ENCODE measurements at places on chromosomes 2 and 18.

- DNase-seq: no peak
Measured at GRCh38 chr2:108324531-108325255, 36.0 kb downstream of the SULT1C2 start.

- no peak for DNase-seq
Measured at GRCh38 chr2:214139630-214140284, 271.1 kb upstream of the VWC2L start.

DNA sequence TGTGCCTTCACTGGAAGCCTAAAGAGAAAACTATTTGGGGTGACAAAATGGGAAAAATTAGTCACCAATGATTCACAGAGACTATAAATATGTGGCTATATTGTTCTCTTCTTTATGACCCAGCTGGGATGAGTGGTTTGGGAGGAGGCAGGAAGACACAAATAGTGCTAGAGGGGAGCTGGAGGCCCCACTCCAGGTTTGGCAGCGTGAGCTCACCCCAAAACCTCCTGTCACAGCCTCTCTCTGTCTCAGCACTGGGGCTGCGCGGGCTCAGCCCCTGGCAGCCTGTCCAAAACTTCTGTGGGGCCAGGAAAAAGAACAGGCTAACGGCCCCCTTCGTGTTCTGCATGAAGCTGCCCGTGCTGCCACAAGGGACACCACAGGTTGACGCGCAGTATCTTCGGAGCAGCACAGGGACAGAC, 73.2 kb upstream of the LCLAT1 start:
- no peak for DNase-seq

DNA sequence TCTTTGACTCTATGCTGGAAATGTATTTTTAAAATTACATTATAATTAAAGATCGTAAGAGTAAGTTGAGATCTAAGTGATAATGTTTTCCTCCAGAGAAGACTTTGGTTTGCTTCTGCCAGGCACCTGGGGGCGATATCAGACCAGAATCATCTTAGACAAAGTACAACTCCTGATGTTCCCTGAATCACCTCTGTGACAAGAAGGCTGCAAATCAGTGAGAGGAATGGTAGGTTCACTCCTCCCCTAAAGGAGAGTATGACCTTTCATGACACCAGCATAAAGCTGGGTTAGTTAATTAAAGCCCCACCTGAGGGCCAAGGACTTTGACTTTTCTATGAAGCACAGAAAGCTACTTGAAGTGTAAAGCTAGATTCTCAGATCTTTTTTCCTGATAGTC, 114.4 kb upstream of the DTNA start:
- DNase-seq: no peak

DNA sequence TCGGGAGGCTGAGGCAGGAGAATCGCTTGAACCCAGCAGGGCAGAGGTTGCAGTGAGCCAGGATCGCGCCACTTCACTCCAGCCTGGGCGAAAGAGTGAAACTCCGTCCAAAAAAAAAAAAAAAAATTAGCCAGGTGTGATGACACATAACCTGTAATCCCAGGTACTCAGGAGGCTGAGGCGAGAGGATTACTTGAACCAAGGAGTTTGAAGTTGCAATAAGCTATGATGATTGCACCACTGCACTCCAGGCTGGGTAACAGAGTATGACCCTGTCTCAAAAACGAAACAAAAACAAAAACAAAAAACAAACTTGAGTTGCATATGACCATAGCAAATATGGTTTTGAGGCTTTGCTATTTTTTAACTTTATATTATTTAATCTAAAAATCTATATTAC, 25.8 kb downstream of the SANBR start:
- DNase-seq: no peak

DNA sequence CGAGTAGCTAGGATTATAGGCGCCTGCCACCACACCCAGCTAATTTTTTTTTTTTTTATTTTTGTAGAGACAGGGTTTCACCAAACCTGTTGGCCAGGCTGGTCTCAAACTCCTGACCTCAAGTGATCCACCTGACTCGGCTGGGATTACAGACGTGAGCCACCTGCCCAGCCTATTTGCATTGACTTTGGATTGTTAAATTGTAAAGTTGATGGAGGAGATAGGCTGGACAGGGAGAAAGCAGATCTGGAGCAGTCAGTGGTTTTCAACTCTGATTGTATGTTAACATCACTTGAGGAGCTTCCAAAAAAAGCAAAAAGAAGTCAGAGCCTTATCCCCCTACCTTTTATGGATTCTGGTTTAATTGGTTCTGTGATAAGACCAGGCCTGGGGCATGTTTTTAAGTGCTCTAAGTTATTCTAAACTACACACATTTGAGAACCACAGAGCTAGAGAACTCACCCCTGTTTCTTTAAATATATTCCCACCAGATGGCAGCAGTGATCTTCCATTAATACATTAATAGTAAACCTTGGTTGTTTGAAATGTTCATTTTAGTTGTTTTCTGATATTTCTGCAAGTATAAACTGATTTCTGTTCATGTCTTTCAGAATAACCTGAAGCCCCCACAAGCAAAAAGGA, 7.5 kb downstream of the C2orf49 start:
- no peak for DNase-seq

DNA sequence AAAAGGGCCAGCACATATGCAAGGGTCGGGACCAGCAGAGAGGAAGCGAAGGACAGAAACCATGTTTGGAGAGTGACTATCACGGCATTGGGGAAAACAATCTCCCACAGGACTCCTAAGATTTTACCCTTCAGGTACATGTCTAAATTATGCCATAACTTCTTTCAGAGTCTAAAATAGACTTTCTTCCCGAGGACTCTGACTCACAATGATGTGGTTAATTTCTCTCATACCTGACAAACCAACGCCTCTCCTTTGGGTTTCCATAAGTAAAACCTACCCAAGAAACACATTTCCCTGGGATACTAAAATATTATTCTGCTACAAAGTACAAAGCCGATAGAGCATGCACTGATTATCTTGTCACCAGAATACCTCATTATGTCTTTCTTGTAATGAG, 127.8 kb upstream of the NETO1 start:
- no peak for DNase-seq

DNA sequence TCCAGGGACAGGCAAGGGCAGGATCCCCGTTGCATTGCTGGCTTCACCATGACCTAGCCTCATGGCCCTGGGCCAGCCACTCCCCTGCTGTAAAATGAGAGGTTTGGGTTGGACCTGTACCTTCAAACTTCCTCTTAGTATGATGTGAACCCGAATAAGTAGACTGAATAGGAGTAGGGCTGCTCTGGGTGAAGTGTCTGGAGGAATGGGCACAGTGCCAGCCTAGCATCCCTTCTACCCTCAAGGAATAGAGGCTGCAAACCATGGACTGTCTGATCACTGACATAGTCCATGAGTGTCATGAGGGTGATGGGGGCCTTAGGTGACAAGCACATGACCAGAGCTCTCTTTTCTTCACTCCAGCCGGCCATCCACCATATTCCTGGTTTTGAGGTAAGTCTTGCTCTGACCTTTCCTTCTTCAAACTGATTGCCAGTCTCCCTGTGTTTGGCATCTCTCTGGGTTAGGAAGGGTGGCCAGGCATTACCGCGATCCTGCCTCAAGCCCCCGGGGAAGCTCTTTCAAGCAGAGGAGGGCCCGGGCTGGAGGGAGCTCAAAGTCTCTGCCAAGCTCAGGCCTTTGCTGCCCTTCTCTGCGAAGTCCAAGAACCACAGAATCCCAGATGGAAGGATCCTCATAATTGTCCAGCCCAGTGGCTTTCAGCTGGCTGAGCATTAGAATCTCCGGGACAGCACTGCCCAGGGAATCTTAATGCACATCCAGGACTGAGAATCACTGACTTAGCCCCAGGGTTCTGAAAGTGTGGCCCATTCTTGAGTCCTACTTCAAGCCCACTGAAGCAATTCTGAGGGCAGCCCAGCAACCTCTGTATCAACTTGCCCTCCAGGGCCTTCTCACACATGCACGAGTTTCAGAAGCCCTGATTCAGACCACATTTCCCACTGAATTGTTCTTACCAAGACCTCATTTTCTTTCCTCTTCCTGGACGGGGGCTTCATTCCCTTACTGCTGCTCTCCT, 148.1 kb downstream of the DYSF start:
- no peak for DNase-seq

DNA sequence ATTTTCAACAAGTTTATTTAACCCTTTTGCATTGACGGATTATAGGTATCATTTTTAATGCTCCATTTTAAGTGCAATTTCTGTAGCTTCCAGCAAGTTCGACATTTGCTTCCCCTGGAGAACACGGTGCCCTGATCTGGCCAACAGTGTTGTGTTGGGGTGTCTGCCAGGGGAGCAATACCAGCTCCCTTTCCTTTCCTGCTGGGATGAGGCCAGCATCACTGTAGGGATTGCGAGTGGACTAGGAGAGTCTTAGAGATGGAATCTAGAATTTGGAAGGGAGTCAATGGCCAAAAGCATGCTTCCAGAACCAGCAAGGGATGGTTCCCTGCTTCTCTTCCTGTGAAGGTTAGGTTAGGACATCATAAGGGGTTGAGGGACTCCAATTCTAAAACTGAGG, 135.2 kb downstream of the RTN4 start:
- DNase-seq: no peak

DNA sequence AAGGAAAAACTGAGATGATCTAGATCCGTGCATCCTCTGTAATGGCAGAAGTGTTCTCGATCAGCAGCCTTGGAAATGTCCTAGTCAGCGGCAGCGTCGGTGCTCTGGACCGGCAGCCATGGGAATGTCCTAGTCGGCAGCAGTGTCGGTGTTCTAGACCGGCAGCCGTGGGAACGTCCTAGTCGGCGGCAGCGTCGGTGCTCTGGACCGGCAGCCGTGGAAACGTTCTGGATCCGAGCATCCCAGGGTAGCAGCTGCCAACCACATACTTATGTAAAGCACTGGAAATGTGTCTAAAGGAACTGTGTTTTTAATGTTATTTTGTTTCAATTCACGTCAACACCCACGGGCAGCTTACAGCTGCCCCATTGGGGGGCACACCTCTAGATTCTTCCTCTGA, 58.7 kb downstream of the GBX2 start:
- DNase-seq: no peak

GRCh38 chr2:190465060-190465459, 56.9 kb downstream of the MFSD6 start:
- DNase-seq: peak; percentile 35

- DNase-seq: no peak
Measured at GRCh38 chr2:128599700-128600099, 281.0 kb upstream of the HS6ST1 start.

- no peak for DNase-seq
Measured at GRCh38 chr2:97816411-97816810, 103.0 kb downstream of the ZAP70 start.

DNA sequence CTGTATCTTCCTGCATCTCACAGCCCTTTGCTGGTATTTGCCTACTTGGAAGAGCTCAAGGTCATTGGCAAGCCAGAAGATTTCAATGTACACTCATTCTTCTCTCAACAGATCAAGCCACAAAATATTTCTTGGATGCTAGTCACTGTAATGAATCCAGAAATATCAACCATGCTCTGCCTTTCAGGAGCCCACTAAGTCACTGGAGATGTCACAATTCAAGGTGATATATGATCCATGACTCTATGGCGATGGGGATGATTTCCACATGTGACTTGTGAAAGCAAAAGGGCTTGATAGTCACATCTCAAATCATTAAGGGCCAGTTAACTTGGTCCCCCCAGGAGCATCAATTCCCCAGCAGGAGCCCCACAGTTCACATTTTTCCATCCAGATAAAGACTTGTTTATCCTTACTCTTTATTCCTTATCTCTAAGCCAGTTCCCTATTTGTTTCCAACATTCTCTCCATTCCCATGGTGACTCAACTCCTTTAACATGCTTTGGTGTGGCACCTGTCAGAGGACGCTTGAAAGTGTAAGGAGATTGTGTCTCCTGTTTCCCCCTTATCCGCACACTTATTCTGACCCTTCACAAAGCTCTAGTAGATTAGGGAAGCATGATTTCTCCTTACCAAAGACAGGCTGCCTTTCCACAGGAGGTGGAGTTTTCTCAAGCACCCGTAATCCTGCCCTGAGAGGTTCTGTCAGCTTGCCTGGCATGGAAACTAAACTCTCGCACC, 15.8 kb downstream of the PKDCC start:
- no peak for DNase-seq

- DNase-seq: no peak
Measured at GRCh38 chr2:53633441-53633840, 134.2 kb upstream of the CHAC2 start.

DNA sequence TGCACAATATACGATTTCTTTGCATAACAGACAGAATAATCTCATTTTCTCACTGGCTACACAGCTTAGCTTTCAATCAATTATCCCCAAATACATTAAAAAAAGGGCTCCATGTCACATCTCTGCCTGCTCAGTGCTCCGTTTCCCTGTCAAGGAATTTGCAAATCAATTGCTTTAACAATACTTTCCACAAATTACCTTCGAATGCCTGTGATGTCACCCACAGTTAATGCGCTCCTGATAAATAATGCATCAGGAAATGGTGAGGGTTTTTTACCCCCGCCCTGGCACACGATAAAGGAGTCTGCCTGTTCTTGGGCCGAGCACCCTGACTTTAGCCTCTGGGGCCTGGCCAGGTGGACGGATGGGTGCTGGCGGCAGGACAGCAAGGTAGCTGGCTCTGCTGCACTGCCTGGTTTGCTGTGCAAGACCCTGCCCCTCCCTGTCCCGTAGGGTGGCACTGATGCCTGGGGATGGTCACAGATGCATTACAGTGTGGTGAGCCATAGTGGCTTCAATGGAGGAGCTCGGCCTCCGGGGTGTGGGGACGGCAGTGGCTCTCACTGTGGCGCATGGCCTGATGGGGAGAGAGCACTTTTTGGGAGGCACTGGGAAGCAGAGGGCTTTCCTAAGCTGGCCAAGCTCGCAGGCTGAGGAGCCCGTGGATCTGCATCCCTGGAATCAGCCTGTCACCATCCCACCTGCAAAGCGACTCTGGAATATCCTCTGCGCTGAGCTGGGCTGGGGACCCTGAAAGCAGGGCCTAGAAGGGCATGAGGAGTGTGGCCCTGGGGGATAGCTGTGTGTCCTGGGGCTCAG, 88.3 kb upstream of the HS6ST1 start:
- no peak for DNase-seq

DNA sequence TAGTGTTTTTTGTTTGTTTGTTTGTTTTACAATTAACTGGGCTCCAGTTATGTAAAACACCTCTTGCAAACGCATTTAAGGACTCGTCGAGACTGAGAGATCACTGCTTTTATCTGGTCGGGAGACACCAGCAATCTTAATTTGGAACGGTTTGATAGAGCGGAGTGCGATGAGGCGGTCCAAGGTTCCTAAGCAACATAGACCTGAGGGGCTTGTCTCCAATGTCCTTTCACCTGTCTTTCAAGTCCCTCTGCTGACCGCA, 729 bp upstream of the SELENOI start:
- DNase-seq: no peak

DNA sequence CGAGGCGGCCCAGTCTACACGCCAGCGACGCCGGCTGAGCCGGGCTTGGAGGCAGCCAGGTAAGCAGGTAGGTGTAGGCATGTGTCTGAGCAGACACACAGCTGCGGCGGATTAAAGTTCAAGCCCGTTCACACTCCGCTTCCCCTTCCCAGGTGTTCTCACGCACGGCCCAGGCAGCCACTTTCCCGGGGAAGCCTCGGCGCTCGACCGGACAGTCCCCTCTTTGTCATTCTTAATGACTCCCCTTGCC, 367 bp downstream of the TGFA start:
- no peak for DNase-seq
